Skeletal muscle cell (primary cell): ENCODE measurements at places on chromosomes 6 and 20.

DNA sequence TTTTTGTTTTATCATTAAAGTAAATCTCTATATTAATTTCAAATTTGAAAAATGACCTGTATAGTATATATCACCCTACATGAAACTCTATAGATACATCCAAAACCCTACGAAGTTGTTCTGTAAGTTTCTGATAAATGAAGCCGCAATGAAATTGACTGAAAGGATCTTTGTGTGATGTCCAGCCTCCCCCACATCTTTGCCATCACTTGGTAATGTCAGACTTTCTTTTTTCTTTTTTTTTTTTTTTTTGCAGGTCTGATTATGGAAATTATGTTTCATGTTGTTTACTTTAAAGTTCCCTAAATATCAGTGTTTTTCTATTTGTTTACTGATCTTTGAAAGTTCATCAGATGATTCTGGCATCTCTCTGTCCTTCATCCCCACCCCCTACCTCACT is 155.6 kb upstream of the CDH4 start:
- DNase-seq = no peak

DNA sequence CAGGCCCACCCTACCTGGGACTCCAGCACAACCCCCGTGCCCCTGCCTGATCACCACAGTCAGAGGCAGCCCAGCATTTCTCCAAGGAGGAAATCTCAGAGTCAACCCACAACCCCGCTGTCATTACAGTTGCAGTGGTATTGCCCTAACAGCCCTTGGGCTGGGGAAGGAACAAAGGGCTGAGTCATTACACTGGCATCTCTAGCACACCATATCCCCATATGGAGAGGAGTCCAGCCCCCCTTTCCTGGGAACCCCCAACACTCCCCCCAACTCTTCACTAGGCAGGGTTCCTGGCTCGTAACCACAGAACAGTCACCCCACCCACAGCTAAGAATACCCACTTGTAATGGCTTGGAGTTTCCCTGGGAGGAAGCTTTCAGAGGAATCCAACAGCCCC is 149.4 kb upstream of the OGFRL1 start:
- peak; percentile 25 for DNase-seq

GRCh38 chr6:142721215-142721920 is 223.6 kb downstream of the HIVEP2 start:
- no peak for DNase-seq

- no peak for DNase-seq
Measured at GRCh38 chr6:52416629-52417151, 3.5 kb upstream of the EFHC1 start.

DNA sequence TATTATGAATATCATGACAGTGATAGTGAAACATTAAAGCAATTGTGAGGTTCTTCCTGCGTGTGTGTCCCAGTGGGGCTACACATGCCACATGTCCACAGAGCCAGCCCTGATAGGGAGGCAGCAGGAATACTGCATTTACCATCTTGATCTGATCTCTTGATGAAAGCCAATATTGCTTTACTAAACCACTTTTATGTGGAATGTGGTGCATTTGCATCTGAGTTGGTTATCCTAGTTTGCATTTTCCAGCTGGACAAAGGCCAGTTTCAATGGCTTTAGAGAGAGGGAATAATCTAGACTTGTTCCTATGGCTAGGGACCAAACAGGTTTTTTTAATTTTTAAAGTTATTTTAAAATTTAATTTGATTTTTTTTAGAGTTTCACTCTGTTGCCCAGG is 216.3 kb upstream of the FERMT1 start:
- DNase-seq = no peak

DNA sequence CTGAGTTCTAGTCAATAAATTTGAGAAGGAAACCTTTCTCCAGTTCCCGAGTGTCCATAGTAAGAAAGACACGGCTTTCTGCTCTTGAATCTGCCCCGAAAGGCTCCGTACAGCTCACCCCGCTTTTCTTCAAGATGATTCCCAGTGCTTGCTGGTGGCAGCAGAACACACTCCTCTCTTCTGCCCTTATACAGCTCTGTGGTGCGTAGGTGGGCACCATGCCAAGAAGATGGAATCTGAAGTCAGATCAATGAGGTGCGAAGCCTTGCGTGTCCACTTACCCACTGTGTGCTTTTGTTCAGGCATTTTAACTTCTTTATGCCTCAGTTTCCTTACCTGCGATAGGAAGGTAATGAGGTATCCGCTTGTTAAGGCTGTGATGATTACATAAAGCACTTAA is 142.2 kb downstream of the WDR27 start:
- no peak for DNase-seq

DNA sequence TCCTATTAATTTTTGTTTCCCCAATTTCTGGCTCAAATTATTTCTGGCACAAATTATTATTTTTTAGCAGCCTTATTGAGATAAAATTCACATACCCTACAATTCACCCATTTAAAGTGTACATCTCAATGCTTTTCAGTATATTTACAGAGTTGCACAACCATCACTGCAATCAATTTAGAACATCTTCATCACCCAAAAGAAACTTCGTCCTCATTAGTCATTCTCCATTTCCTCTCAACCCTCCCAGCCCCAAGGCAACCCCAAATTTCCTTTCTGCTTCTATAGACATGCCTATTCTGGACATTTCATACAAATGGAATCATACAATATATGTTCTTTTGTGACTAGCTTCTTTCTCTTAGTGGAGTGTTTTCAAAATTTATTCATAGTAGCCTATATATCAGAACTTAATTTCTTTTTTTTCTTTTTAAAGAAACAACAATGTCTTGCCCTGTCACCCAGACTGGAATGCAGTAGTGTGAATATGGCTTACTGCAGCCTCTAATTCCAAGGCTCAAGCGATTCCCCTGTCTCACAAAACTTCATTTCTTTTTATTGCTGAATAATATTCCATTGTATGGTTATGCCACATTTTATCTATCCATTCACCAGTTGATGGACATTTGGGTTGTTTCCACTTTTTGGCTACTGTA is 84.5 kb downstream of the DNAH8 start:
- no peak for DNase-seq

DNA sequence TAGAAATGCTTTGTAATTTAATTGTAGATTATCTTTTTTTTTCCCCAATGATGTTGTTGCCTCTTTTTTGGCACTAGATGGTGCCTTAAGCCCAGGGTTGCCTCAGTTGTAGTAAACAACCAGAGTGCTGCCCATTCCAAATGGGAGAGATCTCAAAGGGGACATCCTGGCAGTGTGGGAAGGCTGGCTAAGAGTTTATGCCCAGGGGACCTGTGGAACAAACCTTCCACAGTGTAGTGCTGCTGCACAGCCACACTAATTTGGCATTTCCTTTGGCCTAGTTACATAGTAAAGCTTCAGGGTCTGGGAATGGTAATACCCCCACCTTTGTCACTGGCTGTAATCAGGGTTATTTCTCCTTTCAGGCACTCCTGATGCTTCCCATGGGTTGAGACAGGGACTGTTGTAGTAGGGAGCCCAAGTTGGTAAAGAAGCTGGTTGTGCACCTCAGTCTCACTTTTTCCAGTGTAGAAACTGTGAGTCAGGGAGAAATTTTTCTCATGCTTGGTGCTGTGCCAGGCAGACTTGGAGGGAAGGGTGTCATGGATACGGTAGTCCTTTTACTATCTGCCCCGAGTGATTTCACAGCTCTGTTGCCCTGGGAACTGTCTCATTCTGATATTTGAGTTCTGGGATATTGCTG is 177.8 kb upstream of the ECI2 start:
- peak; percentile 87 for DNase-seq
